Activated naive CD8-positive, alpha-beta T cell treated with anti-CD3 and anti-CD28 coated beads, Interleukin-2, amount 10 ng/mL, durations not matched to agents 7 days and 5 days (primary cell): ENCODE measurements at places on chromosomes 7 and 10. TPM values are rescaled to one million over a fixed set of nuclear protein-coding genes. Genes with fewer than 3 reads are reported as not detected.
A peak's percentile ranks its signal among the peaks of the same experiment; 100 is the strongest.

The RAPGEF5 gene
- 0.34 TPM for total RNA-seq

The CASTOR2 gene
- total RNA-seq: 2.6 TPM

The CALY gene
- 3.1 TPM for total RNA-seq

The GOLGA7B gene
- total RNA-seq: 10.8 TPM

The ALOX5 gene
- 14.2 TPM for total RNA-seq

The TMEM176B gene
- total RNA-seq: 0.61 TPM

- DNase-seq: no peak
These were observed 10.6 kb upstream of the TOMM7 start for GRCh38 chr7:22833113-22833855.

DNA sequence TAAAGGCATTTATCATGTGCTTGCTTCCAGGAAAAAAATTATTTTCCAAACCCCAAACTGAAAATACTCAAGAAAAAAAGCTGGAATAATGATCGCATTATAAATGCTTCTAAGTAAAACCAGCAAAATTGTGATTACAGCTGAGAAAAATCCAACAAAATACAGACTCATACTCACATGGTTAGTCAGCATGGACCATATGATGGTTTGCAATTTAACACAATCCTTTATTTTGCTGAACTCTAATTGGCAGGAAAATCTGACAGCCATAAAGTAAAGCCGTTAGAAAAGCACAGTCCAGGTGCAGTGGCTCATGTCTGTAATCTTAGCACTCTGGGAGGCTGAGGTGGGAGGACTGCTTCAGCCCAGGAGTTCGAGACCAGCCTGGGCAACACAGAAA, 59.6 kb downstream of the BRI3 start:
- DNase-seq: no peak

- no peak for DNase-seq
These were observed 87.7 kb upstream of the EGR2 start for GRCh38 chr10:62903828-62904227.

DNA sequence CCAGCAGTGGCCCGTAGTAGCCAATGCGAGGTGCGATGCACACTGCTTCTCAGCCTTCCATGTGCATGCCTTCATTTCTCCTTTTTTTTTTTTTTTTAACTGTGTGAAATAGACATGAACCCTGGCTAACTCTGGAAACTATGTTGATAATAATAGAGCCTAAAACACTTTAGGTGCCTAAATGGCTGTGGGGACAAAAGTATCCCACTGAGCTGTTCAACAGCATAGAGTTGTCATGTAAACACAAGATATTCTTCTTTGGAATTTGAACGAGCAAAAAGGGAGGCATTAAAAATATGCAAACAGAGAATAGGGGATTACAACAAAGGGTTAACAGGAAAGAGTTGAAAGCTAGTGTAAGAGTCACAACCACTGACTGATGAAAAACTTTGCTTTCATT, 162.1 kb upstream of the NOBOX start:
- DNase-seq: no peak

- DNase-seq: no peak
These were observed 99.9 kb upstream of the AKR1E2 start for GRCh38 chr10:4725917-4726606.

GRCh38 chr10:3471472-3471871, 298.9 kb upstream of the PITRM1 start:
- DNase-seq: no peak

DNA sequence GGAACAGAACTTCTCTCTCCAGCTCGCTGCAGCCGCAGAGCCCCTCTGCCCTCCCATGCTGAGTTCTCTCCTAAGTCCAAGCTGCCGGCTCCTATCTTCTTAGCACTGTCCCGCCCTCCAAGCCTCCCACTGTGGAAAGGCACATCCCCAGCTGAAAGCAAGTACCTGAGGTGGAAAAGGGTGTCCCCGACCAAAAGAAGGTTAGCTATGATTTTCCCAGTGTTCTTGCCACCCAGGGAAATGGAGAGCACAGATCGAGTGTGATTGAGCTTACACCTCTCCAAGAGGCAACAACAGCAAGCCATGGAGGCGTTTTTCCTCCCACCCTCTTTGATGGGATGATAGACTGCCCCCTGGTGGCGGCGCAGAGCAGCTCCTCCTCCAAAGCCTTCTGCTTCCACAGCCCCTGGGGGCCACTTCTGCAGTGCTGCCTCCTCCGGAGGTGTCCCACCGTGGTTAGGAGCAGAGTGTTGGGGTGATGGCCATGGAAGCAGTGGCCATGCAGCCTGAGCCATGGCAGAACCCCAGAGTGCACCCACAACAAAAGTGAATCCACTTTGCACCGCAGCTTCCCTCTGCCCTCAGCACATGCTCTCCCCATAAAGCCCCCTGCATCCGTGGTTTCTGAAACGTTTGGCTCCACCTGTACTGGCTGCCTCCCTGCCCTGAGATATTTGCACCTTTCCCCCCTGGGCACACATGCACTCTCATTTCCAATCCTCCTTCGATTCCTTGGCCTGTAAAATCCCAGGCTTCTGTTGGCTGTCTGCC, 143.1 kb upstream of the STK17A start:
- peak; percentile 62 for DNase-seq

DNA sequence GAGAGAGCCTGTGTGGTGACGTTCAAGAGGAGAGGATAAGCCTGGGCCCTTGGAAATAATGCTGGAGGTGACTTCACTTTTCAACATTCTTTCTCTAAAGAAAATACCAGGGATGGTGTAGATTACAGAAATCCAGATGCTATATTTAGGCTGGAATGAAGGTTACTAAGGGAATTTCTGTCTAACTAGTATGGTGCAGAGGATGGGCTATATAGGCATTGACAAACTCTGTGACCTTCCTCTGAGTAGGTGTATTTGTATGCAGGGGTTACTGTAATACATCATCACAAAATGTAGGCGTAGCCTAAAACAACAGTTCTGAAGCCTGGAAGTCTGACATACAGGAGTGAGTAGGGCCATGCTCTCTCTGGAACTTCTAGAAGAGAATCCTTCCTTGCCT, 155.3 kb upstream of the INHBA start:
- no peak for DNase-seq

- DNase-seq: no peak
These were observed 53.1 kb upstream of the RSU1 start for GRCh38 chr10:16870331-16870730.

GRCh38 chr10:47296156-47296894, 3.7 kb upstream of the GDF10 start:
- no peak for DNase-seq

GRCh38 chr10:126425032-126425431, 36.8 kb upstream of the ADAM12 start:
- DNase-seq: no peak

DNA sequence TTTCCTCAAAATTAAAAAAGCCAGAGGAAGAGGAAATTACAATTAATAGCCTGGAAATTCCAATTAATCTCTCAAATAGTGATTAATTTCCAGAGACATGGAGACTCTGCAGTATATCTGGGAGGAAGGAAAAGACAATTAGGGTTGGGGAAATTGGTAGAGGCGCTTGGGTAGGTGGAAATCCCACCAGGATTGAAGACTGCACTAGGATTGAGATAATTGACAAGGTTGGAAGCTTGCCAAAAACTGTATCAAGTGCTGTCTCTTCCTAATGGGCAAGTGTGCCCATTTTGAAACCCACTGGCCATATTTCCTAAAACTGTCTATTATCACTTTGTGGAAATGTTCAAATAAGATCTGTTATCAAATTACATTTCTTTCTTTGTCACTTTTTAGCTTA, 21.6 kb downstream of the CHN2 start:
- DNase-seq: no peak

DNA sequence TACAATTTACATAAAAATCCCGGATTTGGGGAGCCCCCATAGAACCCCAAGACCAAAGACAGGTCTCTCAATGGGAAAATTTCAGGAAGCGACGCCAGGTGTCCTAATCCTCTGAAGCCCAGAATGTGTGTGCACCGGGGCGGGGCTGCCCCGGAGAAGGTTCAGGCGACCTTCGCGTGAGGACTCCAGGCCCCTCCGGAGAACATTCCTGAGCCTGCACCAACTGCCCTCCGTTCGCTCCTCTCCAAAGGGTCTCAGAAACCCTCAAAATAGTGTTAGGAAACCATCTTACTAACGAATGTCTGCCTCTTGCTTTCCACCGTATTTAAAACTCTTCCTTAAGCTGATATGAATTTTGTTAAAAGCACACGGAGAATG, 78.5 kb upstream of the INSIG1 start:
- DNase-seq: no peak

- no peak for DNase-seq
These were observed 14.7 kb downstream of the LRRC18 start for GRCh38 chr10:48924988-48925387.

- no peak for DNase-seq
These were observed 3.9 kb downstream of the ZNF22 start for GRCh38 chr10:45004661-45005060.

DNA sequence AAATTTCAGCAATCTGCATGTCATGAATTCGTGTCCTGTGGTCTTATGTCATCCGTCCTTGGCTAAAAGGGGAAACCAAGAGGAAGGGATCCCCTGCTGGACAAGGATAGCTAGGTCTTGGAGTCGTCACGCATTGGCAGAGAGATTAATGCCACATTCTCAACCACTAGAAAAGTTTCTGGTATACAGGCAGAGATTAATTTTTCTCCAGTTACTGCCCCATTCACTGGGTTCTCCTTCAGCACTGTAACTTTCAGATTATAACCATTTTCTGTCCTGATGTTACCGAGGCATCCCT, 1060.6 kb upstream of the AUTS2 start:
- no peak for DNase-seq

DNA sequence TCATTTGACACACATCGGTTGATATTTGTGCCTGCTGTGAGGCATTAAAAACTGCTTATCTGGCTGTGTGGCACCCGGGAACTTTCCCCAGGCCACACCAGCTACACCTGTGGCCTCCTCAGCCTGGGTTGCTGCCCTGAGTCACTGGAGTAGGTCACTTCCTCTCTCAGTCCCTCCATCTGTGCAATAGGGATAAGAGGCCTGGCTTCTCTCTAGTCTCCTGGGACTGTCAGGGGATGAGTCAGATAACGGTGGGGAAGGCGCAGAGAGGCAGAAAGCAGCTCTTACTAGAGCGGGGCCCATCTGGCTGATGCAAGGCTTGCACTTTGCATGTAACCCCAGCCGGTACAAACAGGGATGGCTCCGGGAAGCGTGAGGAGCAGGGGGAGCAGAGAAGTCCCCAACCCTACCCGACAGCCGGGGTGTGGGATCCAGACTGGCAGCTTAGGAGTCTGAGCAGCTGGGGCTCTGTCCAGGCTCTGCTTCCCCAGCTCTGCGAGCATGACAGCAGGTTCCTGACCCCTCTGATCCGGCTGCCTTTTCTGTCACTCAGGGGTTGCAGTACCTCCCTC, 34.0 kb downstream of the DNAJB12 start:
- peak; percentile 71 for DNase-seq

- no peak for DNase-seq
These were observed 95.9 kb downstream of the HBP1 start for GRCh38 chr7:107264723-107265122.

- no peak for DNase-seq
These were observed 6.4 kb upstream of the MSS51 start for GRCh38 chr10:73439605-73440312.

DNA sequence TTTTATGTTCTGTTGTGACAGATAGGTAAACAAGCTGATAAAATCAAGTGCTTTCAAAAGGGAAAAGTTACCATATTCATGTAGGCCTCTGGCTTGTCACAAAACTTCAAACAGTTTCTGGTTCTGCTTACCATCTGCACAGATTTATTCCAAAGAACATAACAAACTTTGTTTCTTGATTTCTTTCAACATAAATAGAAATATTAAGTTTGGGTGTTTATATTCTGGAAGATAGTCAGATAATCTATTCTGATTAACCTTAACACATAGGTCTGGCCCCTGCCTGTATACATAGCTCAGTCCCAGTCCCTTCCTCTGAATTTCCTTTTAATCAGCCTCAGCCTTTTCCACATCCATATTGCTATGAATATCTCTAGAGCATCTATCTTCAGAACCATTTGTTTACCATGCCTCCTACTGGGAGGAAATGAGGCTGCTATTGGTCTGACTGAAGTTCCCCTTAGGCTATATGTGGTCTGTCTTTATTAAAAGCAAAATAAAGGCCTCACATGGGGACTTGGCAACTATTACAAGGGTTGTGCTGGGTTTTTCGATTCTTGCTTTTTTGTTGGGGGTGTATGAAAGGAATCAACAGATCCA, 319.0 kb downstream of the HPSE2 start:
- DNase-seq: no peak

DNA sequence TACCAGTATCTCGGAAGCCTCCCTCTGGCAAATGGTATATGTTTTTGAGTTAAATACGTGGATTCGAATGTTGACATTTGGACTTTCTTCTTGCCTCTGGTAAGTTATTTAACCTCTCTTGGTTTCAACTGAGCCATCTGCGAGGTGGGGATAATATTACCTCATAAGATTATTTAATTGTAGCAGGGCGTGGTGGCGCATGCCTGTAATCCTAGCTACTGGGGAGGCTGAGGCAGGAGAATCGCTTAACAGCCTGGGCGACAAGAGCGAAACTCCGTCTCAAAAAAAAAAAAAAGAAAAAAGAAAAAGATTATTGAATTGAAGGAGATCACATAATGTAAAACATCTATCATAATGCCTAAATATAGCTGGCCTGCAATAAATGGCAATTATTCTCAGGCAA, 396 bp upstream of the TAF5 start:
- DNase-seq: peak; percentile 31

DNA sequence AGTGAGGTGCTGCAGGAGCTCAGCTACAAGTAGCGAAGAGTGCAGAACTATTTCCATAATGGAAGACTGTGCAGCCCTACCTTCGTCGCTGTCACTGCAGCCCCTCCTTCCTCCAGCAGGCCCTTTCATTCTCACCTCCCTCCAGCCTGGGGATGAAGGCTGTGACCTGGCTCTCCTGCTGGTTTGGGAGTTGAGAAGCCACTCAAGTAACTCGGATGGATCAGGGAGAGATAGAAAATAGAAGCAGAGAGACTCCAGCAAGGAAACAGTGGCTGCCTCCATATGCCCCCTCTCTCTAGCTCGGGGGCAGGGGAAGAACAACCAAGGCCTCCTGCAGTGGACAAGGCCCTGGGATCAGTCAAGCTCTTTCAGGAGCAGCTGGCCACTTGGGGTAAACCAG, 37.4 kb upstream of the NPFFR1 start:
- DNase-seq: no peak

DNA sequence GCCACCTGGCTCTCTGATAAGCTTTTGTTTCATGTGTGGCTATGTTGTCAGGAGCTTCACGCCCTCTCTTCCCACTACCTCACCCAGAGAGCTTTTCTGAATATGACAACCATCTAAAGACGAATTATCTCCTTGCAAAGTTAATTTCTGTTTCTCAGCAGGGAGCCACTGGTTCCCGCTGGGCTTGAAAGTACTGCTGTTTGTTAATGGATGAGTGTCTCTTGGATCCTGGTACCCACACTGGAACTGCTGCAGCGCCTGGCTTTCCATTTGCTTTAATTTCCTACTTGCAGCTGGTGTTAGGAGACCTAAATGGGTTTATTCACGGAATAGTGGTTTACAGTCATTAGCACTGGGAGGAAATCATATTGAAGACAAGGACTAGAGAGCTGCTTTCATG, 267.9 kb upstream of the LRGUK start:
- DNase-seq: no peak

DNA sequence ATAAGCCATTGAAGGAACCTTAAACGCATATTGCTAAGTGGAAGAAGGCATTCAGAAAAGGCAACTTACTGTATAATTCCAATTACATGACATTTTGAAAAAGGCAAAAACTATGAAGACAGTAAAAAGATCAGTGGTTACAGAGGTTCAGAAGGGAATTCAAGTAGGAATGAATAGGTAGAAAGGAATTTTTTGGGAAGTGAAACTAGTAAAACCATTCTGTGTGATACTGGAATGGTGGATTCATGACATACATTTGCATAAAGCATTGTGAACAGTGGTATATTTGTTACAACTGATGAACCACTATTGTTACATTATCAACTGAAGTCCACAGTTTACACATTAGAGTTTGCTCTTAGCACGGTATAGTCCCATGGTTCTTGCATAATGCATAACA, 114.2 kb upstream of the GPR22 start:
- no peak for DNase-seq
